ENCODE measurements at places on chromosomes 11 and 22.

DNA sequence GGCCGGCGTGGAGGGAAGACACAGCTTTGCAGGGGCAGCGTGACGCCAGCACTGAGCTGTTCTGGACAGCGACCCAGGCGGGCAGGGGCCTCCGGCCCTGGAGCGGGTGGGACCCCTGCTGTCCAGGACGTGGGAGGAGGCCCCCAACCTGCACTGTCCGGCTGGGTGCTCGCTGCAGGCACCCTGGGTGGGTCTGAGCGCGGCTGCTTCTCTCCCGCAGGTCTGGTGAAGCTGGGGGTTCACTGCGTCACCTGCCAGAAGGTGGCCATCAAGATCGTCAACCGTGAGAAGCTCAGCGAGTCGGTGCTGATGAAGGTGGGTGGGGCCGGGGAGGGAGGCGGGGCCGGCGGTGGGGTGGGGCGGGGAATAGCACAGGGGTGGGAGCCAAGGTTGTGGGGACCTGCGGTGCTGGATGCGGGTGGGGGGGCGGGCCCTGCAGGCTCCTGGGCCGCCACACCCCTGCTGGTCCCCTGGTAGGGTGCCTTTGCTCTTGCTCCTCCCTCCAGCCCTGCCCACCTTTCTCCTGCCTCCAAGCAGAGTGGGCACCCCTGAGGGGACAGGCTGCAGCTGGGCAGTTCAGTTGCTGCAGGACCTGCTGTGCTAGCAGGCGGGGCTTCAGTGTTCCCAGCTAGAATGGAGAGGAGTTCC, 46.2 kb downstream of the BRSK2 start:
- DNase-seq = no peak

DNA sequence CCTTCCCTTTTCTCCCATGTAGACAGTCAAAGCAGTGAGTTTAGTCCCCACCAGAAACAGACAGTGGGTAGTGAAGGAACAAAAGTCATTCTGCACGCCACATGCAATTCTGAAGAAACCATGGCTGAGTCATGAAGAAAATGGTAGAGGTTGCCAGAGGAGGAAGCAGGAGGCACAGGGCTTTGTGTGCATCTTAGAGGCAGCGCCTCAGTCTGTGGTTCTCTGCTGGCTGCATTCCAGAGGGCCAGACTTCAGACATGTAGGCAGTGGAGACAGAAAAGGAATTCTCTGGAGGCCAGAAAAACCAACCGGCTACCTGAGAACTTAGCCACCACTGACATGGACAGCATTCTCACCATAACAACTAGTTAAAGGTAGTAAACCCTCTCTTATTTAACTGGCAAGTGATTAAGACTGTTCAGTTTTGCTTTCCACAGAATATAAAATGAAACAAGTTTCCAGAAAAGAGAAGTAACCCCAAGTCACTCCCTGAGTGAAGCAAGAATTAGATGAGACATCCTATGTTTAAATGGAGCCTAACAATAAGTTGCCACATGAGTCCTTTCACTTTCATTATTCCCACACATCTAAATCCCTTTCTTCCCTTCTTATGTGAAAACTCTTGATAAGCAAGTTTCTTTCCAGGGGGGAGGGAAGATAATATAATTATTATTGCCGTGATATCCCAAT, 556.1 kb downstream of the SOX6 start:
- no peak for DNase-seq

GRCh38 chr11:35107861-35108260, 31.1 kb upstream of the CD44 start:
- no peak for DNase-seq

GRCh38 chr11:73189315-73189714, 28.8 kb upstream of the P2RY2 start:
- DNase-seq = no peak

GRCh38 chr11:109747839-109748238, 325.8 kb downstream of the C11orf87 start:
- no peak for DNase-seq

Data from activated CD4-positive, alpha-beta memory T cell treated with anti-CD3 and anti-CD28 coated beads, Interleukin-2, amount 10 ng/mL, durations not matched to agents 7 days and 5 days (primary cell).